ENCODE measurements at places on chromosomes 7 and 10.

DNA sequence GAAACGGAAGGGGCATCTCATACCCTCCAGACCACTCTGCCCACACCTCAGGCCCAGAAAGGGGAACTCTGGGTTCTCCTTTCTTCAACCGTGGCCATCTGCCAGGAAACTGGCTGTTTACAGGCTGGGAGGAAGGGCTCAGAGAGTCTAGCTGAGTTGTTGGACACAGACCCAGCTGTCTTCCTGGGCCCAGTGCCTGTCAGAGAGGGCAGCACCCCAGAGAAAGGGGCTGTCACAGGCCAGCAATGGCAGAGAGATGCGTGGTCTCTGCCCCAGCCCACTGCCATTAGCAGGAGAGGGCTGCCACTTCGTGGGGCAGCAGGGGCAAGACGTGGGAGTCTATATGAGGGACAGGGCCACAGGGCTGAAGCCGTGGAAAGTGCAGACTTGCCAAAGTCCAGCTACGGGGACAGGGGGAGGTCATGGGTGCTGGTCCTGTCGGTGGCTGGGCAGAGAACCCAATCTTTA is 11.0 kb downstream of the GRID1 start:
- DNase-seq, result no peak

DNA sequence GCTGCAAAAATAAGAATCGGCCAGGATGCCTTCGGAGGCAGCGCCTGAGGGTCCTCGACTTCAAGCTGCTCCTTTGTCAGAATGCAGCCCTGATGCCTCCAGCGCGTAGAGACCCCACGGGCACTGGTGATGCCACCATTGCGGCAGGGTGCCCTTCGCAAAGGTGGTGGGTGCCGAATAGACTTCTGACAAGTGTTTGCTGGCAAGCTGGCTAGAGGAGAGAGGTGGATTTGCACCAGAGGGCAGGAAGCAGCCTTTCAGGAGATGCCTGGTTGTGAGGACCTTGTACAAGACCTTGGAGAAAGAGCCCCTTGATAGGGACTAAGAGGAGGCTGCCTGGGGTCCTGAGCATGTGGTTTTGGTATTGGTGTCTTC is 103.2 kb upstream of the PPIF start:
- peak; percentile 38 for DNase-seq

- no peak for DNase-seq
Measured at GRCh38 chr10:103928784-103929183, 10.8 kb upstream of the STN1 start.

DNA sequence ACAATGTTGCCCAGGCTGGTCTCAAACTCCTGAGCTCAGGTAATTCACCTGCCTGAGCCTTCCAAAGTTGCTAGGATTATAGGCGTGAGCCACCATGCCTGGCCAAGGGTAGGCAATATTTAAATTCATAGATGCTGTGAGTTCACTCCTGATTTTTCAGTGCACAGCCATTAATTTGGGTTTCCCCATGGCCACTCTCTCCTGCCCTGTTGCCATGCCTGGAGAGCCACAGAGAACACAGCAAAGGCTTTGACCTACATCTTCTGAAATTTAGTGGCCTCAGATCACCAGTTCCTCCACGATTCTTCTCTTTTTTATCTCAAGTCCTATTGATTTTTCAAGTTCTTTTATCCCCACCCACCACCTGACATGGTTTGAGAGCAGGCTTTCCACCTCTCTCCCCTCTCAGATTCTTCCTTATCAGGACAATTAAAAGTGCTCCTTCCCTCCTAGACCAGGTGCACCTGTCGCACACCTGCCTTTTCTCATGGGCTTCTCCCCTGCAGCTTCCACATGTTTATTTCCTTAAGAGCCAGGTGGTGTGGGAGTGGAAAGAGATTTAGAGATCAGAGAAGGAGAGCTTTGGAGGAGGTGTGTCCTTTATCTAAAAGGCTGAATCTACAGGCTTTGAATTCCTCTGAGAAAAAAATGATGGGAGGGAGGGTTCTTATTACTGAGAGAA is 123.8 kb downstream of the ADRA2A start:
- DNase-seq, result no peak

DNA sequence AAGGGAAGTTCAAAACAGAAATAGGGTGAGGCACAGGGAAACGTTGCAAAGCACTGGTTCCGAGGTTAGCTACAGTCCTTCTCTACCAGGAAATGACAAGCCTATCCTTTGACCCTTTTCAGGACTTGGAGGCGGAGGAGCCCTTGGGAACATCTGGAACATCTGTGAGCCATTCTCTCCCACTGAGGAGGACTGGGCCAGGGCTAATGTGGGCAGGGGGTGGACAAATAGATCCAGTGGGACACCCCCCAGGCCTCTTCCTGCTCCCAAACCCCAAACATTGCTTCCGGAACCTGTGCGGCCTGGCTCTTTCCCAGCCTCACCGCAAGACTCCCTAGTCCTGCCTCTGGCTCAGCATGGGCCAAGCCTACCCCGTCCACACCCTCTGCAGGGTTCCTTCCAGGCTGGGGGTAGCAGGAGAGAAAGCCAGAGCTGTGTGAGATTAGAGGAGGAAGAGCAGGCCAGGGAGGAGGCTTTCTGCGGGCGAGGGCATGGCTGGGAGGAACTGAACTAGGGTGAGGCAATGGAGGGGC is 36.5 kb downstream of the GHRHR start:
- no peak for DNase-seq

- no peak for DNase-seq
Measured at GRCh38 chr7:90384433-90384832, 18.8 kb upstream of the CLDN12 start.

GRCh38 chr10:52701647-52702046 is 70.9 kb downstream of the MBL2 start:
- DNase-seq, result no peak

GRCh38 chr10:89389254-89389653 is 3.2 kb upstream of the IFIT1 start:
- no peak for DNase-seq

GRCh38 chr10:69974551-69975155 is 78.0 kb upstream of the MACROH2A2 start:
- DNase-seq, result no peak

GRCh38 chr7:101605611-101606497 is 23.2 kb downstream of the MYL10 start:
- no peak for DNase-seq

- no peak for DNase-seq
Measured at GRCh38 chr7:100967292-100967863, 2.0 kb upstream of the MUC12 start.

- no peak for DNase-seq
Measured at GRCh38 chr7:2720024-2720423, 32.0 kb downstream of the AMZ1 start.

GRCh38 chr10:132400547-132401151 is 3.6 kb downstream of the PWWP2B start:
- no peak for DNase-seq

GRCh38 chr7:22561321-22561811 is 61.4 kb upstream of the STEAP1B start:
- DNase-seq, result no peak

DNA sequence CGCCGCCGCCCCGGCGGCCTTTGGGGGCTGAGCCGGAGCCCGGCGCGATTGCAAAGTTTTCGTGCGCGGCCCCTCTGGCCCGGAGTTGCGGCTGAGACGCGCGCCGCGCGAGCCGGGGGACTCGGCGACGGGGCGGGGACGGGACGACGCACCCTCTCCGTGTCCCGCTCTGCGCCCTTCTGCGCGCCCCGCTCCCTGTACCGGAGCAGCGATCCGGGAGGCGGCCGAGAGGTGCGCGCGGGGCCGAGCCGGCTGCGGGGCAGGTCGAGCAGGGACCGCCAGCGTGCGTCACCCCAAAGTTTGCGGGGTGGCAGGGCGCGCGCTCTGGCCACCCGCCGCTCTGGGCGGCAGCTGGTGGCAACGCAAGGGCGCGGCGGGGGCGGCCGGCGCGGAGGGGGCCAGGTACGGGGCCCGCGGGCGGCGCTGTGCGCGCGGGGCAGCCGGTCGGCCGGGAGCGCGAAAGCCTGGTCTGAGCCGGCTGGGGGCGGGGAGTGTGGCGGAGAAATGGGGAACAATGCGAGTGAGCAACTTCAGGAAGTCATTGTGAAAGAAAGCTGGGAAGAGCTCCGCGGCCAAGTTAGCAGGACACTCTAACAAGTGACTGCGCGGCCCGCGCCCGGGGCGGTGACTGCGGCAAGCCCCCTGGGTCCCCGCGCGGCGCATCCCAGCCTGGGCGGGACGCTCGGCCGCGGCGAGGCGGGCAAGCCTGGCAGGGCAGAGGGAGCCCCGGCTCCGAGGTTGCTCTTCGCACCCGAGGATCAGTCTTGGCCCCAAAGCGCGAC is at the start of gene IKZF1:
TSS of gene IKZF1 (plus strand) at position 588 of the 782 bp plus-strand sequence. CDS start 14,346 bp downstream, outside the sequence.
- DNase-seq, result no peak

GRCh38 chr10:106540645-106541044 is 623.9 kb downstream of the SORCS1 start:
- DNase-seq, result no peak

DNA sequence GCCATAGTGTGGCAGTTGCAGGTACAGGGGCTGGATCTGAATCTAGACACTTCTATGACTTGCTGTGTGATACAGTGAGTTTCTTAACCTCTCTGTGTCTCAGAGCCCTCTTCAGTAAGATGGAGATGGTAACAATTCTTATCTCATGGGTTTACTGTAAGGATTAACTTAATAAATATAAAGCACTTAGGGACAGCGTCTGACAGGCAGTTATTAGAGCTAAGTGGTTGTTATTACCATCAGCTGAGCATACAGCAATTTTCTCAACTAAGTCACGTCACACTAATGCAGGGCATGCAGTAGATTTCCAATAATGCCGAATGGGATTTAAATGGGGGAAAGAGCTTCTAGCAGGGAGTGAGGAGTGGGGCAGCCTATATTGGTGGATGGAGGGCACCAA is 162.6 kb downstream of the SH2D4B start:
- DNase-seq, result no peak

DNA sequence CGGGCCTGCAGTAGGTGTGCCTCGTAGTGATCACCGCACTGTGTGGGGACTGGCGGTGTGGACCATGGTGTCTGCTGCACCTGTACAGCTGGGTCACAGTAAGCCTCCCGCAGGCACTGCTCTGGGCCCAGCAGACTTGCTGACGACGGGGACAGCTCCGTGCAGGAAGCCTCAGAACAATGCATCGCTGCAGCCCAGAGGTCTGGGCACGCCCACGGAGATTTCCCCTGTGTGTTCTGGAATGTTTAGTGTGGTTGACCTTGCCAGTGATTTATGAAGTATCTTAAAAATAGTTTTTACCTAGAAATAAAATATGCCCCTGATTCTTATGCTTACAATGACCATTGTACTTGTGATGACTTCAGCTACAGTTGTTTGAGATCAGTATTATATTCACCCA is 59.1 kb upstream of the ZNF32 start:
- no peak for DNase-seq

DNA sequence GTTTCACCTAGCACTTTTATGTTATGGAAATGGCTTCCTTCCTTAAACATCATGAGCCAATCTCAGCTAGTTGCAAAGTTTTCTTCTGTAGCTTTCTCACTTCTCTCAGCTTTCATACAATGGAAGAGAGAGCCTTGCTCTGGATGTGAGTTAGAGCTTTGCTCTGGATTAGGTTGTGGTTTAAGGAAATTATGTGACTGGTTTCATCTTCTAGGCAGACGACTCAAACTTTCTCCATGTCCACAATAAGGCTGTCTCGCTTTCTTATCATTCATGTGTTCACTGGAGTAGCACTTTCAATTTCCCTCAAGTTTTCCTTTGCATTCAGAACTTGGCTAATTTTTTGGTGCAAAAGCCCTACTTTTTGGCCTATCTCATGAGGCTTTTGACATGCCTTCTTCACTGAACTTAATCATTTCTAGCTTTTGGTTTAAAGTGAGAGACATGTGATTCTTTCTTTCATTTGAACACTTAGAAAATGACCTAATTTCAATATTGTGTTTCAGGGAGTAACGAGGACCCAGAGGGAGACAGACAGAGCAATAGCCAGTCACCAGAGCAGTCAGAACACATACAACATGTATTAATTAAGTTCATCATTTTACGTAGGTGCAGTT is 49.8 kb downstream of the CNOT4 start:
- no peak for DNase-seq

DNA sequence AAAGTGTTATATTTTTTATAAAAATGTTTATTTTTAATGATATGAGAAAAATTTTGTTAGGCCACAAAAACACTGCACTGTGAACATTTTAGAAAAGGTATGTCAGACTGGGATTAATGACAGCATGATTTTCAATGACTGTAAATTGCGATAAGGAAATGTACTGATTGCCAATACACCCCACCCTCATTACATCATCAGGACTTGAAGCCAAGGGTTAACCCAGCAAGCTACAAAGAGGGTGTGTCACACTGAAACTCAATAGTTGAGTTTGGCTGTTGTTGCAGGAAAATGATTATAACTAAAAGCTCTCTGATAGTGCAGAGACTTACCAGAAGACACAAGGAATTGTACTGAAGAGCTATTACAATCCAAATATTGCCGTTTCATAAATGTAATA is 64.8 kb upstream of the CAPZA2 start:
- DNase-seq, result no peak
